ENCODE measurements at places on chromosomes 11 and 22.

DNA sequence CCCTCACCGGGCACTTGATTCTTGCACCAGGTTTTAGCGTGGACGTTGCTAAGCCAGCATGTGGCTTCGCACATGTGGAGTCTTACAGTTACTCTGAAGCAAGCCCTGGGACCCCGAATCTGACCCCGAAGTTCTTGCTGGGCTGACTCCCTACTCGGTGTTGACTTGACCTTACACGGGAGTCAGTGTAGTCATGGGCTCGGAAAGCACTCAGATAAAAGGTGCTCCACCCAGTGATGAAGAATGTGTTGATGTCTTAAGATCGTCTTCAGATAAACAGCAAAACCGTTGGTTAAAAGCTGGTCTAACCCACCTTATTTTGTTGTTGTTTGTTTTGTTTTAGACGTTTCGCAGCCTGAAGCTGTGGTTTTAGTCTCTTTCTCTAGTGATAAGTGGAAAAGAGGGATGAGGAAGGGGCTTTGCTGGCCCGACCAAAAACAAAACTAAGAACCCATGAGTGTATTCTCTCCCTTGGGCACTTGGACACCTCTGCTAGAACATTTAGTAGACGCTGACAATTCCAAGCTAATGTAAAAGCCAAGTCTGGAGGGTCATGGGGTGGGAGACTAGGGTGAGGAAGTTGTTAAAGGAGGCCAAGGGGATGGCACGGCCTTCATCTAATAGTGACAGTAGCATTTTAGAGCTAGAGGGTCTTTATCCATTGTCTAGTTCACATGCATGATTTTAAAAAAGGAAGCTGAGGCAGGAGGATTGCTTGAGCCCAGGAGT lies 69.9 kb downstream of the BCR start:
- DNase-seq: no peak

GRCh38 chr22:29152045-29152953 lies 53.4 kb upstream of the EMID1 start:
- no peak for DNase-seq

- no peak for DNase-seq
Observed at GRCh38 chr11:64679846-64680245, 43.2 kb downstream of the NRXN2 start.

DNA sequence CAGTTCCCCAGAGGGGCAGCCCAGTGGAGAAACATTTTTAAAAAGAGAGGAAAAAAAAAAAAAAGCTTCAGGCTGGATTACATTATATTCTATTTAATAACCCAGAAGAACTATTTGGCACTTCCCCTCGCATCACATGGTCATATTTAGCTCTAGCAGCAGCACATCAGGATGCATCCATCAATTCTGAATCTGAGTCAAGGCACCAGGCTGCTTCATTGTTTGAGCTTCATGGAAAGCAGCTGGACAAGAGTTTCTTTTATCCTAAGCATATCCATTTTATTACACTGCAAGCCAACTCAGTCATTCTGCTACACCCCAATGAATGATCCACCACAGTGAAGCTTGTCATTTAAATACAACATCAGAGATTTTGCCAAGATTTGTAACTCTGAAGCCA lies 10.0 kb downstream of the SPTY2D1 start:
- DNase-seq: no peak

GRCh38 chr11:58796333-58796732 lies 48.2 kb downstream of the GLYATL2 start:
- no peak for DNase-seq

GRCh38 chr22:26065847-26066246 lies 103.4 kb upstream of the SEZ6L start:
- DNase-seq: no peak

DNA sequence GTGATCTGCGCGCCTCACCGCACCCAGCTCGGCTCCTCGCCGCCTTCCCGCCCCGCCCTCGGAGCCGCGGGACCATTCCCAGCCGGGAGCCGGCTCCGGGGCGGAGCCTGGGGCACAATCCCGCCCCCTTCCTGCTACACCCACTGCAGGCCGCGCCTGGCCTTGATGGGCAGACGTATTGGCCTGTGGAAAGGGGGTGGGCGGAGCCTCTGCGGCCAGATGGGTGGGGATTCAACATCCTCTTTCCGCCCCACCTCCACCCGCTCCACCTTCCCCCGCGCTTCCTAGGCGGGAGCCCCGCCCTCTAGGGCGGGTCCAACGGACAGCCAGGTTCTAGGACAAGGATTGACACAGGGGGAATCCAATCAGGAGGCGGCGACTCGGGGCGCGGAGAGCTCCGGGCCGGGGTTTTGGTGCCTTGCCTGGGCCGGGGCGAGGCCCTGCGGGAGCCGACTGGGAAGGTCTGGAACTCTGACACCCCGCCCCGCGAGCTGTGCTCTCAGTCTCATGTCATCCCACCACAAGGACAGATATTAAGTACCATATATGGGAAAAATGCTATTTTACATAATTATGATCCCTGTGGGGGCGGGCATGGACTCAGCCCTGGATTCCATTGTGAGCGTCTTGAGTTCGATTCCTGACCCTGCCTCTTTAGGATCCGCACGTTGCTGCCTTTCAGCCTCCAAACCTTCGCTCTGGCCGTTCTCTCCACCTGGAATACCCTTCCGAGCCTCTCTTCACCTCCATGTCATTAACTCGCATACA lies at the start of gene MYH9:
Gene MYH9 (minus strand): TSS at position 9 of the 768 bp plus-strand sequence. CDS start 38,731 bp downstream, outside the sequence.
- DNase-seq: peak; percentile 99
